ENCODE measurements at places on chromosomes 6 and 20.
A peak's percentile ranks its signal among the peaks of the same experiment; 100 is the strongest.

- no peak for DNase-seq
Measured at GRCh38 chr20:2293971-2294370, 1.8 kb upstream of the TGM3 start.

GRCh38 chr6:16472349-16473069 is 234.1 kb downstream of the GMPR start:
- no peak for DNase-seq

DNA sequence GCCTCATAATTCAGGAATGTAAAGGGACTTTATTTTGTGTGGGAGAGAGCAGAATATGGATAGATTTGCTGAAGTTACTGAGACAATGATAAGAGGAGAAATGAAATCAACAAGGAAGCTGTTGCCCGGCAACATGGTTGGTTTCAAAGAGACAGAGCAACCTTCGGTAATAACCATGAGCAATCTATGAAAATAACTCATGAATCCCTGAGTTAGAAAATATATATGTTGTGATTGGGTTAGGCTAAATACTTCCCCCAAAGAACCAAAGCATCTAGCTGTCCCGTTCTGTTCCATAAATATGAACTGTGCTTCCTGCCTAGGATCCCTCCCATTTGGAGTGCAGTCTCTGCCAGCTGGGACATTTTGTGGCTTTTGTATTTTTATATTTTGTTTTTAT is 23.1 kb downstream of the SERPINB1 start:
- DNase-seq, result no peak

GRCh38 chr20:62617711-62618483 is 24.4 kb upstream of the SLCO4A1 start:
- DNase-seq, result no peak

DNA sequence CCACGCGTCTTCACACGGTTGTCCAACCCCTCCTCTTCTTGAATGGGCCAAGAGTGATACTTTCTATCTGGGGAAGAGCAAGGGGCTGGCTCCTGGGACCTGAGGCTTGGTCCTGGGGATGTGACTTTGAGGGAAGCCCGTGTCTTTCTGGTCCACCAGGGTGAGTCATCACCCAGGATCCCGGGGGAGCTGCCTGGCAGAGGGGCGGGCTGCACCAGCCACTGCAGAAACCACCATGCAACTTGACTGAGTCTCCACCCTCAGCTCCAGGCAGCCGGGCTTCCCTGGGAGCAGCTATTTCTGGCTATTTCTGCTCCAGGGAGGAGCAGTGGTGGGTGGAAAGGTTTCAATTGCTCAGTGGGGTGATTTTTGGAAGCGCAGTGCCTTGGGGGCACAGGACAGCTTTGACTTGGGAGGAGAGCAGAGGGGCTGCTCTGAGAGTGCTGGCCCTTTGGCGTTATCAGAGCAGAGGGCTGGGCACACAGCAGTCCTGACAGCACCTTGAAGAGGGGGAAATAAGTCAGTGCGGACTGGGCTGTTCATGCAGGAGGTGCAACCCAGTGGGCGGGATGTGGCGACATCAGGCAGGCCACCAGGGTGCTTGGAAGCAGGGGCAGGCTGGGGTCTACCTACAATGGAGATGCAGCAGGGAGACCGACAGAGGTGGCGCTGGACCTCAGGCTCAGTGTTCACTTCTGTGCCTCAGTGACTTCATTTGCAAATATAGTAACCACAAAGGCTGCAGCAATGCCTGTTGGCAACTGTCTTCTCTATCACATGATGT is 45.1 kb upstream of the FAM83D start:
- DNase-seq, result no peak

DNA sequence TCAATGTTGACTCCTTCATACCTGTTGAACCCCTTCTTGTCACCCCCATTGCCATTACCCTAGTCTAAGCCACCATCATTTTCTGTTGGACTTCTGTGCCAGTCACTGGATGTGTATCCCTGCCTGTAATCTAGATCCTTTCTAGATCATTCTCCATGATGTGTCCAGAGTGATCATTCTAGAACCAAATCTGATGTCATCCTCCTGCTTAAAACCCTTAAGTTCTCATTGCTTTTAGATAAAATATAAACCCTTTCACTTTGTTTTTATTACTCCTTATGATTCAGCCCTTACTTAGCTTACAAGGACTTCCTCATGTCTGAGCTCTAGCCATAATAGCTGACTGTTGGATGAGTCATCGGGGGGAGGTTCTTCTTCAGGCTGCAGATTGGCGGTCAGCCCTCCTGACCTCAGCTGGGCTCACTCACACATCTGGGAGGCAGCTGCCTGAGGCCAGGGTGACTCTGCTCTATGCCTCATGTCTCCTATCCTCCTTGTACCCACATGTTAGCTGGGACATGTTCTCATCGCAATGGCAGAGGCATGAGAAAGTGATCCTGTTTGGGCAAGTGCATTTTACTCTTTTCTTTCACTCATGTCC is 287.6 kb downstream of the ESR1 start:
- no peak for DNase-seq

DNA sequence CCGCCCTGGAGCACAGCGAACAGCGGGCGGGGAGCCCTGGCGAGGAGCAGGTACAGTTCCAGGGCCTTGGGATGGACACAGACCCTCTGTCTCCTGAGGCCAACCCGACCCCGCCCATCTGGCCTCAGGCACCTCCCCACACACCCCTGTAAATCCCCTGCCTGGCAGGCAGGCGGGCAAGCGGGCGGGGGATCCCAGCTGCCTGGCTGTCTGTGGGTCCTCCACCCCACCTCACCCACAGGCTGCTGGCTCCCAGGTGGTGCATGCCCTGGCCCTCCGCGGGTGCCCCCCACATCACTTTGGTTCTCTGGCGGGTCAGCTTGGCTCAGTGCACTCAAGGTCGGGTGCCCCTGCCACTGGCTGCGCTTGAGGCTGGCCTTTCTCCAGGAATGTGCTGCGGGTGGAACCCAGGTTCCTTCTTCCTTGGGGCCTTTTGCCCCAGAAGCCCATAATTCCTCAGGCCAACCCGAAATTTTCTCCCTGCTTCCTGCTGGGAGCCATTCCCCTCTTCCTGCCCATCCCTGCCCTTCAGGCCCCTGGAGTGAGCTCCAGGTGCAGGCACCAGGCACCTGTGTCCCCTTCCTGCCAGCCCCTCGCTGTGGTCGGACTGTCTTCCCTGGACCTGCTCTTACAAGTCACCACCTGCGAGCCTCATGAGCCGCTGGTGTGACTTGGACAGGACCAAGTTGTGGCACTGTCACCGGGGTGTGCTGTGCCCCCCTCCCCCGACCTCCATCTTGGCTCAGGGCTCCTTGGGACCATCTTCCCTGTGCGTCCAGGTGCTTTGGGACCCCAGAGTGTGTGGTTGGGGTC is 5.3 kb upstream of the TNFRSF6B start:
- no peak for DNase-seq

GRCh38 chr6:47633141-47633540 is 65.2 kb upstream of the ADGRF4 start:
- no peak for DNase-seq

GRCh38 chr6:46706464-46706863 is 18.8 kb downstream of the TDRD6 start:
- DNase-seq, result no peak

DNA sequence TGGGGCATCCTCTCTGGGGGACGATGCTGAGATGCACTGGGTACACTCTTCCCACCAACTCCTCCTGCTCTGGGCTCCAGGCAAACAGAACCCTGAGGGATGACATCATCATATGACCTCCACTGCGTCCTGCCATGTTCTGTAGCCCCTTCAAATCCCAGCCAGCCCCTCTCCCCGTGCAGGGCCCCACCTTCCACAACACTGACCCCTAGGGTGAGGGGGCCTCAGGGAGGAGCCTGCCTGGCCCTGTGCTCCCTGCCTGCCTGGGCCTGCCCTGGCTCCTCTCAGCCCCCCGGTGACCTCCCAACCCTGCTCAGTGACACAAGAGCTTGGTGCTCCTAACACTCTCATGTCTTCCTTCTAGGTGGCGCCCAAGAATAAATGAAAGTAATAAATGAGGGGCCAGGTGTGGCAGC is 9.6 kb upstream of the SPDEF start:
- no peak for DNase-seq

- DNase-seq, result no peak
Measured at GRCh38 chr20:59242714-59243626, 57.4 kb upstream of the EDN3 start.

- no peak for DNase-seq
Measured at GRCh38 chr20:371755-372542, 8.6 kb upstream of the TRIB3 start.

DNA sequence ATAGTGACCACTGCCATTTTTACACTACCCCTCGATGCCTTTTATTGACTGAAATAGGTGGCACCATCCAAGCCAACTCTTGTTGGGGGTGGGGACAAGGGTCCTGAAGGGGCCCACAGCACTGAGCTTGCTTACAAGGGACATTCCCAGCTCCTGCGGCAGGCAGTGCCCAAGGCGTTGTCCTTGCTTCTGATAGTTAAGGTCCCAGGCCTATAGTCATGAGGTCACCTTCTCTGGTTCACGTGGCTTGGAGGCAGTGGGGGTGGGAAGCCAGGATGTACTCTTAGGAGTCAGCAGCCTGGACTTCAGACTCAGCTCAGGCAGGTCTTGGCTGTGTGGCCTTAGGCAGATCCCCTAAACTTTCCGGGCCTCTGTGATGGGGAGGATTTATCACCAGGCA is 48.6 kb downstream of the TOX2 start:
- no peak for DNase-seq

GRCh38 chr6:144064402-144065212 is 30.8 kb downstream of the SF3B5 start:
- peak; percentile 28 for DNase-seq

GRCh38 chr6:163489584-163489983 is 75.1 kb downstream of the QKI start:
- no peak for DNase-seq

DNA sequence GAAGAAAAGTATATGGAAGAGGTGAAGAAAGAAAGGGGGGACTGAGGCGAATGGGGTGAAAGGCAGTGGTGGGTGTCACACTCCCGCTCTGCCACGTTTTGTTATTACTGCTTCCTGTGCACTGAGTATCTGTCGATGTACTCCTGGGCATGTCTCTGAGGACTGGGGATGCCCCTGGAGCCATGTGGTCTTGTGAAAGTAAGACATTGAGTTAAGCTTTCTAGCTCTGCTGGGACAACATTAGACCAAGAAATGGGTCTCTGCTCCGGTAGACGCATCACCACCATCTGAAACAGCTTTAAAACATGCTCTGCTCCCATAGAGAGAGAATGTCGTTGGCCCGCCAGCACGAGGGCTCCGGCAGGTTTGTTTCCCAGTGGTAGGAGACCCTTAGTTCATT is 40.0 kb downstream of the IRF4 start:
- no peak for DNase-seq
